Activated gamma-delta T cell treated with Interleukin-2 at 50 U/mL for 16 hours (primary cell): ENCODE measurements at places on chromosomes 7 and 10.

DNA sequence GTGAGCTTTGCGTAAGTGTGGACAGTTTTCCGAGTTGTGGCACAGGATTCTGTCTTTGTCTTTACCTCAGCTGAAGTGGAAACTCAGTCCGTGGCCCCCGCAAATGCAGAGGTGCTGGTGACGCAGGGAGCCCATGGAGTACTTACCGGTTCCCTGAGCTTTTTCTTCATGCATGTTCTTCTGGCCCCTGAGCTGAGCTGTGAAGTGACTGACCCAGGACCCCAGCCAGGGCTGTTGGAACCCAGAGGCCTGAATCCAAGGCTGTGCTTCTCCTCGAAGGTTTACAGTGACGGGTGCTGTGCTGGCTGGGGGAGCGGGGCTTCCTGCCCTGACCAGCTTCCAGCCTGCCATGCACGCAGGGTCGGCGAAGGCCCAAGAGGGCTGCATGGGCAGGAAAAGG is 223.5 kb downstream of the GLRX3 start:
- no peak for DNase-seq

DNA sequence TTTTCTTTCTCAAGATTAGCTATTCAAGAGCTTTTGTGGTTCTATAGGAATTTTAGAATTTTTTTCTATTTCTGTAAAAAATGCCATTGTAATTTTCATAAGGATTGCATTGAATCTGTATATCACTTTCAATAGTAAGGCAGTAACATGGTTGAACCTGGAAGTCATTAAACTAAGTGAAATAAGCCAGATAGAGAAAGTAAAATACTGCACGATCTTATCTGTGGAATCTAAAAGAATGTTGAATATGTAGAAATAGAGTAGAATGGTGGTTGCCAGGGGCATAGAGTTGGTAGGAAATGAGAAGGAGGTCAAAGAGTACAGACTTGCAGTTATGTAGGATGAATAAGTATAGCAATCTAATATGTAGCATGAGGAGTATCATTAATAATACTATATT is 1073.5 kb upstream of the LRRN3 start:
- DNase-seq: no peak

DNA sequence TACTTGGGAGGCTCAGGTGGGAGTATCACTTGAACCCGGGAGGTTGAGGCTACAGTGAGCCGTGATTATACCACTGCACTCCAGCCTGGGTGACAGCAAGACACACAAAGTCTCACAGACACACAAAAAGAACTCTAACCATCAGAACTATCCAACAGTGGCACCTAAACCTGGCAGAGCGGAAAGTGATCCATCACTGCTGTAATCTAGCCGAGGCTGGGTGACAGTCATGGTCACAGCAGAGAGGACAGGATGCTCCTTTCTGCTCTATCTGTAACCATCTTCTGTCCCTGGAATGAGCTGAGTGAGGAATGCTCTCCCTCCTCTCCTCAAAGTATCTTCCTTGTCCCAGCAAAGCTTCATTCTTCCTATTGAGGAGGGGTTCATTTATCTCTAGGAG is 656.6 kb downstream of the LRMDA start:
- DNase-seq: no peak

- no peak for DNase-seq
Observed at GRCh38 chr10:117653170-117653515, 110.6 kb downstream of the EMX2 start.

GRCh38 chr7:79046061-79046460 is 407.4 kb downstream of the MAGI2 start:
- DNase-seq: no peak

- DNase-seq: no peak
Observed at GRCh38 chr7:124462249-124462648, 303.3 kb downstream of the GPR37 start.
